ENCODE measurements at places on chromosomes 5 and 9.

DNA sequence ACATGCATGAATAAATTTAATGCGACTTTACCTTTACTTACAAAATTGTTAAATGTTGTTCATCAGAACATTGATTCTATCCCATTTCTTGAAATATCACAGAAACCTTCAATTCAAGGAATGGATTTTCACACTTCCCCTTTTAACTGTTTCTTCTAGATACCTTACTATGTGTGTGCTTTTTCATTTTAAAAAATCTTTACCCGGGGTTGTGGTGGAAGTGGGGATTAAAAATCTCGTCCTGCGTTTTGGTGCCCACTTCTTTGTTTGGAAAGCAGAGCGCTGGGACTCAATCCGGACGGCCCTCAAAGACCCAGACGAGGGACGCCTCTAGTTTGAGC, 5.8 kb upstream of the MEF2C start:
- no peak for DNase-seq

- no peak for DNase-seq
Observed at GRCh38 chr9:132903574-132904492, 25.1 kb downstream of the SPACA9 start.

DNA sequence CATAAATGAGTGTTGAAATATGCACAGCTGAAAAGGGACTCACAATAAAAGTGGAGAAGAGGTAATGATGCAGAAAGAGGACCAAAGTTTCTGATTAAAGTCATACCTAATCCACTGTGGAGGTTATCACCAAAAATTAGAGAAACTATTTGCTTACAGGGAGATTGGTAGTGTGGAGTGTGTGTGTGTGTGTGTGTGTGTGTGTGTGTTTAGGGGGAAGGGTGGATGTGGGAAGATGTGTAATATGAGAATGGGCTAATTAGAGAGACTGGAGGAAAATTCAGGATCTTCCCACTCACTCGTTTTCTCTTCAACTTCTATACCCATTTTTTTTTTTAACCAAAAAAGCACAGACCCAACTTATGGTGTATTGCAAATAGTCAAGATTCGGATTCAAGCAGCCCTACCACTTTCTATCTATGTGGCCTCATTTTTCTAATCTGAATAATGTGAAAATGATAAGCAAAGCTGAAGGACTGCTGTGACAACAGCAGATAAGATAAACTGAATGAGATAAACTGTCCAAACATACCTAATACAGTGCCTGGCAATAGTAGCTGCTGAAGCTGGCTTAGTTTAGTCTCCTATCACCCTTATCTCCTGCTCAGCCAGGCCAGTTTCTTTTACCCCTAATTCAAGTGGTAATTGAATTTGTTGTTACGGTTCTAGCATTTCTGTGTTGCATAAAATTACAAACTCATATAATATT, 501.1 kb downstream of the KDM4C start:
- DNase-seq: no peak

DNA sequence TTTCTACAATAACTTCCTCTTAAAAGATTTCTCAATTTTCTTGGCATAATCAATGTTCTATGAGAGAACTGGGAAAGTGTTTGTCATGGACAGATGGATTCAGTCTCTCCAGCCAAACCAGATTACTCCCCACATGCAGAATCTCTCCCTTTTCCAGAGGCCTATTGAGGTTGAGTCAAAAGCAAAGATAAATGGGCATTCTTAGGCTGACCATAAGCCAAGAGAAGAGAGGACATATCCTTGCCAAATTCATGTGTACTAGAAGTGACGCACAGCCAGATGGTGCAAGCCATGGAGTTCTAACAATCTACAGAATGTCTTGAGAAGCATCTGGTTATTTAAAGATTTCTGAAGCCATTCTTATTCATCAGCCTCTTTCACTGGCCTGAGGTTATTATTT, 2115.0 kb downstream of the MAT2B start:
- peak; percentile 92 for DNase-seq

DNA sequence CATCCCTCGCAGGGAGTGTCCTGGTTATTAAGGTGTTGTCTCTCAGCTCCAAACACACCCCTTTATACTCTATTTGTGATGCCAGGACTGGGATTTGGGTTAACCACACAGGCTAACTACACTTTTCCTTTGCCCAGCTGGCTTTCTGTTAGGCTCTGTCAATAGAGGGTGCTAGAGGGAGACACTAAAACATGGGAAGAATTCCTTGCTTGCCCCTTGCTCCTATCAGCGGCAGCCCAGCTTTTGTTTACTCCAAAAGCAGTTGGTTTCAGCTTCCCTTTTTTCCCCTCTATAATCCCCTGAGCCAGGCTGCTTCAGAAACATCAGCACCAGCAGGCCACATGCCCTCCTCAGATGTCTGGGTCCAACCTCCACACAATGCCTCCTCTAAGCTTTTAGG, 297.1 kb downstream of the KCTD16 start:
- peak; percentile 24 for DNase-seq

GRCh38 chr9:70442328-70442848, 27.9 kb upstream of the KLF9 start:
- DNase-seq: no peak
